ENCODE measurements at places on chromosomes 16 and 17.

- no peak for DNase-seq
These were observed 208.4 kb upstream of the IRX5 start for GRCh38 chr16:54722210-54722676.

- DNase-seq: no peak
These were observed 1.4 kb upstream of the CYB561 start for GRCh38 chr17:63447471-63448009.

DNA sequence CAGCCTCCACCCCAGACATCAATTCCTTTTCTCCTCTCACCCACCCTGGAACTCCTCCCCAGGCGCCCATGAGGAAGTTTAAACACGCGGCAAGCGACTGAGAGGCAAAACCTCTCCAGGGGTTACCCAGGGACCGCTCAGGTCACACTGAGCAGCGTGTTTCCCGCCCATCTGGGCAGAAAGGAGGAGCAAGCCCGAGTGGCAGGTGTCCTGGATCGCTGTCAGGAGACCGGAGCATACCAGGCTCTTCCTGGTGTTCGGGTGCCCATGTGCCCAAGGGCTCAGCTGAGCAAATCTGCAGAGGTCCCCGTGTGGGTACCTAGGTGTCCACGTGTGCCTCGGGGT, 491 bp downstream of the SLC25A19 start:
- DNase-seq: peak; percentile 92

DNA sequence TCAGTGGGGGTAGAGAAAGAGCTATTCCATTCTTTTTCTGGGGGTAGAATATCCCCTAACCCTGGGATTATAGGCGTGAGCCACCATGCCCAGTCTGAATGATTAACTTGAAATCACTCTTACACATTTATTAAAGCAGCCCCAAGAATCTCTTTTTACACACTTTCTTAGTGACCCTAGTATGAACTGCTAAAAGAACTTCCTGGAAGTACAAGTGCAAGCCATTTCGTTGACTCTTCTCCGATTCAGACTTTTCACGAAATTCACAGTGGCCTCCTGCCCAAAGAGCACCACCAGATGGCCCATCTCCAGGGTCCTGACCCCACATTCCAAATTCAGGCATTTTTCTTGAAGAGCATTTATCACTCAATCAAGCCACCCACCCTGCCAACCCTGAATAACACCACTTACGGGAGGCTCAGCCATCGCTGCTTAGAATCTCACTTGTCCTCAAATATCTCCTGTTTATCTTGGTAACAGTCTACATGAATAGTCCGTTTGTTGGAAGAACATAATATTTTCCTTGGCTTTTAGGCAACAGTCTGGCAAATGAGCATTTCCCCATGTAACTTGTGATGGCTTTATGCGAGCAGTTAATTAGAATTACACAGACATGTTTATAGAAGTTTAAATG, 28.0 kb downstream of the ZNF423 start:
- no peak for DNase-seq

DNA sequence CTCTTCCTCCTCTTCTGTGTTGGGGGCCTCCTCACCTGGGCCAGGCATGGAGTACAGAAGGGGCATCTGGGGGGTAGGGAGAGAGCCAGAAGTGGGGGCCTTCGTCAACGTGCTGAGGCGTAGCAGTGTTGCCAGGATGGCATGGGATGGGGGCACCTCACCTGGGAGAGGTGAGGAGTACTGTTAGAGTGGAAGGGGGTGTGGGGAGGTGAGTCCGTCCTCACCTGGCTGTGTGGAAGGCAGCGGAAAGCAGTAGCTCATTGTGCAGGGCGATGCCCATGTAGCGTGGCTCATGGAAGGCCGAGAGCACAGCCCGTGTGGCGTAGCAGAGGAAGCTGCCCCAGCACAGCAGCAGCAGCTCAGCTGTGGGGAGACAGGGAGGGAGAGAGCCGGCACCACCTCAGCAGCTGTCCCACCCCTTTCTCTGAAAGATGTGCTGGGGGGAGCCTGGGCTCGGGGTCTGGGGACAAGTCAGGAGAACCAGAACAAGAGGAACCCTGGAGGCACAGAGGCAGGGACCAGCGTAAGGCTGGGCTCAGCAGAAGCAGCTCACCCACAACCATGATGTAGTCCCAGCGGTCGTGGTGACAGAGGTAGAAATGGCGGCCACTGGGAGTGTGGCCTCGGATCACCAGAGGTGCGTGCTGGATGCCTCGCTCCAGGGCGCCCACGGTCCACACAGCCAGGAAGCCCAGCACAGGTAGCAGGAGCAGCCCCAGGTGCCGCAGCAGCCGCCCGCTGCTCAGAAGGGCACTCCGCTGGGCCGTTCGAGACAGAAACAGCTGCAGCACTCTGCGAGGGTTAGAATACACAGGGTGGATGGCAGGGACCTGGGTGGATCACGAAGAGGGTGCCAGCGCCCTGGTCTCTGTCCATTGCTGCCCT, 9.0 kb downstream of the GPR179 start:
- no peak for DNase-seq

- DNase-seq: no peak
These were observed 12.0 kb downstream of the CBFB start for GRCh38 chr16:67040906-67041305.

DNA sequence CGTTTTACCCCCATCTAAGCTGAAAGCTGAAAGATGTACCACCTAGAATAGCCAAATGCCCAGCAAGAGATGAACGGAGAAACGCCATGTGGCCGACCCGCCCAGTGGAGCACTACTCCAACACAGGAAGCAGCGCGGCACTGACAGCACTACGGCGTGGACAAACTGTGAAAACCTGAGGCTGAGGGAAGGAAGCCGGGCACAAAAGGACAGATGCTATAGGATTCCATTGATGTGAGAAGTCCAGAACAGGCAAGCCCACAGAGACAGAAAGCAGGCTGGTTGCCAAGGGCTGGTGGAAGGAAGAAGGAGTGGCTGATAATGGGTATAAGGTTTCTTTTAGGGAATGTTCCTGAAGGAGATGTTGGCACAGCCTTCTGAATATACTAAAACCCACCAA, 29.4 kb upstream of the SLC38A8 start:
- no peak for DNase-seq

DNA sequence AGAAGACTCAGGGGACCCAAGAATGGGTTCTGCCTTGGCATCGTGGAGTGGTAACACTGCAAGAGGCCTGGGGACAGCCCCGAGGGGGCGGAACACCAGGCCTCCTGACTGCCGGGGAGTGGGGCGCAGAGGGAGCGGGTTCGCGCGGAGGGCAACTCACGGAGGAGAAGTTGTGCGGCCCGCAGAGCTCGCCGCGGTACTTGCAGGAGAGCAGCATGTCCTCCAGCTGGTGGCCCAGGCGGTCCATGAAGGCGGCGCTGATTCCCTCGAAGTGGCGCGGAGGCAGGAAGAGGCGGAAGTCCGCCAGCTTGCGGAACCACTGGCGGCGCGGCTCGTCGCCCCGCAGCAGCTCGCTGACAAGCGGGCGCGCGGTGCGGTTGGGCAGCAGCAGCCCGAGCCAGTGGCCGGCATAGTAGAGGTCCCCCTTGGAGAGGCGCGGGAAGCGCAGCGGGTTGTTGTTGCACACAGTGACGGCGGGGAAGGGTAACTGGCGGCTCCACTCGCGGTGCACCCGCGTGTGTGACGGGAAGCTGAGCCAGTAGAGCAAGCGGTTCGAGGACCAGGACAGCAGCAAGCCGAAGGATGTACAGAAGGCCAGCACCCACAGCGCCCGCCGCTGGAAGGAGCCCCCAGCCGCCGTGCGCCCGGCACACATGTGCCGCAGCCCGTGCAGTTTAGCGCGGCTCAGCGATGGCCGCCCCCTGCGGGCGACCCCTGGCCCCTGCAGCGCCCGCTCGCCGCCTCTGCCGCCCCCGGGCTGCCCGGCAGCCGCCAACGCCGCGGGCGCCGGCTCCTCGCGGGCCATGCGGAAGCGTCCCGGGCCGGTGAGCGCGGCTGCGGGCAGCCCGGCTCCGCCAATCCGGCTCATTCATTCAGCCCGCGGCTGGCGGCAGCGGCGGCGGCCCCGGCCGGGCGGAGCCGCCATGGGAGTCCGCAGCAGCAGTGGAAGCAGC, 1.6 kb downstream of the ASIC2 start:
- no peak for DNase-seq

- no peak for DNase-seq
These were observed 74.8 kb downstream of the SLC5A11 start for GRCh38 chr16:24920568-24920967.

- DNase-seq: no peak
These were observed 21.4 kb downstream of the TTLL6 start for GRCh38 chr17:48795444-48796162.

DNA sequence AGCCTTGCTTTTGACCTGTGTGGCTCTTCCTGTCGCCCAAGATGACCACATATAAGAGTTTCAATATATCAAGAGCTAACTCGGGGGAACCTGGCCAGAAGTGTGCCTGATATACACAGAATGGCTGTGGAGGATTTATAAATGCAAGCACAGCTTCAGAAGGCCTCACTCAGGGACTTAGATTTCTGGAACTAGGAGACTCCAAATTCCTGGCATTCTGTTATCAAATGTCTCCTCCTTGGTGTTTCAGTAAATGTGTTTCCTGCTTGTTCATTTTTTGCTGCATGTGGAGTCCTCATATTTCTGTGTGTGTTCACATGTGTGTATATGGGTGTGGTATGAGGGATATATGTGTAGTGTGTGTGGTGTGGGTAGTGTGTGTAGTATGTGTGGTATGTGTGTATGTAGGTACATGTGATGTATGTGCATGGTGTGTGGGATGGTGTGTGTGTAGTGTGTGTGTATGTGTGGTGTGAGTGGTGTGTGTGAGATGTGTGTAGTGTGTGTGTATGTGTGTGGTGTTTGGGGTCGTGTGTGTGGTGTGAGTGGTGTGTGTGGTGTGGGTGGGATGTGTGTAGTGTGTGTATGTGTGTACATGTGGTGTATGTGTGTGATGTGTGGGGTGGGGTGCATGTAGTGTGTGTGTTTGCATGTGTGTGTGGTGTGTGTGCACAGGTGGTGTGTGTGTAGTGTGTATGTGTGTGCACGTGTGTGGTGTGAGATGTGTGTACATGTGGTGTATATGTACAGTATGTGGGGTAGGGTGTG, 981 bp upstream of the CD300H start:
- no peak for DNase-seq

DNA sequence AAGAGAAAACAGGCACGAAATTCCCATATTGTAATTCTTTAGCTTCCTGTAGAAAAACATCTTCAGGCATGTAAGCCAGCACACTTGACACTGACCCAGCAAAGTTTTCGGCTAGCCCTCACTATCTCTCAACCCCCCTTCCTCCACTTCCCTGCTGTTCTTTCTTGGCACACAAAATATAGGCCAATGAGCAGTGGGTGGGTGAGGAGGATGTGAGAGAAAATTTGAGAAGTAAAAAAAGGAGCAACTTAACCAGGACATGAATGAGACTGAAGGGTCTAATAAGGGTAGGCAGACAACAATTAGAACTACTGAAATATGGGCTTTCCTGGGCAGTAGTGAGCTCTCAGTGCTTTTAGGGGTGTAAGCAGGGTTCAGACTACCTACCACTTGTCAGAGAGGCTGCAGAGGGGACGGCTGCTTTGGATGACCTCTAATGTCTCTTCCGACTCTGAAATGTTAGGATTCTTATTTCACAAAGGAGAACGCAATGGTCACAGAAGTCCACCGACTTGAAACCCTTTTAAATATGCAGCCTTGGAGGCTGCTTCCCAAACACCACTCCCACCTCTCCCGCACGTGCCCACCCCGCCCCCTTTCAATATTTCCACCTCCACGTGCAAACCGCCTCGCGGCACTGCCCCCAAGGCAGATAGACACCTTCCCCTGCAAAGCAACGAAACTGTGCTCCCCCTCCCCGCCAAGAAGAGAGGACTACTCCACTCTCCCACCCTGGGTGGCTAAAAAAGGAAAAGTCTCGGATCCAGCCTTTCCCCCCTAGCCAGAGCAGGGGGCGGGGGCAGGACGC, 889 bp downstream of the MBTD1 start:
- peak; percentile 20 for DNase-seq

DNA sequence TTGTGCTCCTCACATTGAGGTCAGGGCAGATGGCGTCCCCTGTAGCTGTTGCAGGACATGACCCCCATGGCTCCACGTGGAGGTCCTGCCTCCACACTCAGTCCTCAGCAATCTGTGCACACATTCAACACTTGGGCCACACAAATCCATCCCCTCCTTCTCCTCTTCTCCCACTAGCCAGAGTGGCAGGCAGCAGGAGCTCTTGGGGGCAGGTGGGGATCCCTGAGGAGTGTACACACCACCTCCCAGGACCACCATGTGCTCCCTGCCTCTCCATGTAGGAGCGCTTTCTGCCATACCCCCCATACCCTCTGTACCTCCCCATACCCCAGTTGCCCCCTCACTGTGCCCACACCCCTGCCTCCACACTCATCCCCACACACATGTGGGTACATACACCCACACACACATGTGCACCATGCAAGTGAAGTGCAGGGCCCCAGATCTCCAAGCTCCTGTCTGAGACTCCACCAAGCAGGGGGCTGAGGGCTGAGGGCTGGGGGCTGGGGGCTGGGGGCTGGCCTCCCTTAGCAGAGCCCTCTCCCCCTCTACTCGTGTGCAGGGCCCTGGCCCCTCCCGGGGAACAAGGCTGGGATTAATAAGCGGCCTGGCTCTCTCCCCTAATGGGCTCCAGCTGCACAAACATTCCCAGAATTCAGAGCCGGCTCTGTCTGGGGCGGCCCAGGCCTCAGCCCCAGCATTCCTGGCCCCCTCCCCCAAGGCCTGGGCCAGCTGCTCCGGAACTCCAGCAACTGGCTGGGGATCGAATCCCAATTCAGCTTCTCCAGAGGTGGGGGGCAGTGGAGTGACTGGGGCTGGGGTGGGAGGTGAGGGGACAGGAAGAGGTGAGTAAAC, 48.2 kb upstream of the MEIOC start:
- no peak for DNase-seq

DNA sequence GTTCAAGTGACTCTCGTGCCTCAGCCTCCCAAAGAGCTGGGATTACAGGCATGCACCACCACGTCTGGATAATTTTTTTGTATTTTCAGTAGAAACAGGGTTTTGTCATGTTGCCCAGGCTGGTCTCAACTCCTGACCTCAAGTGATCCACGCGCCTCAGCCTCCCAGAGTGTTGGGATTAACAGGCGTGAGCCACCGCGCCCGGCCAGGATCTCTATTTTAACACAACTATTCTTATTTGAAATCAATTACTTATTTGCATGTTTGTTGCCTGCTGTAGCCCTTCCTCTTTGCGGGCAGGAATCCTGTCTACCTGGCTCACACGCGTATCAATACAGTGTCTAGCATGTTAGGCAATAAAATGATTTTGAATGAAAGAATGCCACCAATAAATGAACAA, 818 bp upstream of the CNEP1R1 start:
- DNase-seq: no peak

DNA sequence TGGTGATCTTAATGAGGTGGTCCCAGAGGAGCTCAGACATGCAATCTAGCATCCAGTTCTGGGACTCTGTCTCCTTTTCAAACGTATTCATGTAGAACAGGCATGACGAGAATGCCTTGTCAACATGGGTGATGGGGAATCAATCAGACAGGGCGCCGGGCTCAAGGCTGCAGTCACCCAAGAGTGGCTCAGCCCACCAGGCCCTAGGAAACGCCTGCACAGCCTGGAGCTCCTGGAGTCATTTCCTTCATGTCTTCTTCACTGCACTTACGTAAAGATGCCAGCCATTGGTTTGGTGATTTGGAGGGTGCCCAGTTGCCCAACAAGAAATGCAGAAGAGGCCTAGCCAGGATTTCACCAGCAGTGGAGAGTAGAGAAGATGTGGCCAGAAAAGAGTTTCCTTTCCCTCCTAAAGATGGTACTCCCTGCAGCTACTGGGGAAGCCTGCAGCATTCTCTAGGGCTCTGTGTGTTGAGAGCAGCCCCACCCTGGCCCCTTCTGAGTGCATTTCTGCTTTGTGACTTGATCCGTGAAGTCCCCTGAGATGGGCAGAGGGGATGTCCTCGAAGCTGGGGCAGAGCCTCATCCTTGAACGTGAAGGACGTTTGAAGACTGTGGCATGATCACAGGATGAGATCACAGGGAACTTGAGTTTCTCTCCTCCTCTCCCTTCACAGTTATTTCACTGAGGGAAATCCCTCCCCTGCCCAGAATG, 24.0 kb upstream of the STH start:
- no peak for DNase-seq
